ENCODE measurements at places on chromosomes 13 and 19.

DNA sequence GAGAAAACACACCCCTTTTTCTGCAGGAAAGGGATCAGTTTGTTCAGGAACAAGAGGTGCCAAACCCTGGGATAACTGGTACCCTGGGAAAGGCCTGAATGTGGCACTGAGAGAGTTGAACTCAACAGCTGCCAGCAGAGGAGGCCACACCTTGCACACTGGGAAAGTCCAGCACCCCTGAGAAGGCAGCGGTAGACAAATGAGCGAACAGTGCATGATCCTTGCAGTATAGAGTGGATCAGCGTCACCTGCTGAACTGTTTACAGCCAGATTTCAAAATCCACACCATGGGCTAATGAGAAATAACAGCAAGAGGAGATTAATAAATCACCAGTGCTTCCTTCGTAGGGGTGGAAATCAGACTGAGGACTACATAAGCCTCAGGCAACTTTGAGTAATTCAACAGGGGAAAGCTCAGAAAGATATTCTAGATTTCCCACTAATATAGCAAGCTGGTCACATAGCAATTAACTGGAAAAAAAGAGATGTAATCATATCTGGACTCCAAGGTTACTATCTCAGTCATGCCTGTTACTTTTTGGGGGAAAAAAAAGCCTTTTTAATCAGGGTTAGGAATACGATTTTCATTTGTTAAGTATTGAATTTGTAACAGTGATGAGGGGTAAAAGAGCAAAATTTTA is 52.0 kb downstream of the DCT start:
- no peak for DNase-seq

GRCh38 chr13:46995874-46996273 is 99.0 kb upstream of the HTR2A start:
- no peak for DNase-seq

DNA sequence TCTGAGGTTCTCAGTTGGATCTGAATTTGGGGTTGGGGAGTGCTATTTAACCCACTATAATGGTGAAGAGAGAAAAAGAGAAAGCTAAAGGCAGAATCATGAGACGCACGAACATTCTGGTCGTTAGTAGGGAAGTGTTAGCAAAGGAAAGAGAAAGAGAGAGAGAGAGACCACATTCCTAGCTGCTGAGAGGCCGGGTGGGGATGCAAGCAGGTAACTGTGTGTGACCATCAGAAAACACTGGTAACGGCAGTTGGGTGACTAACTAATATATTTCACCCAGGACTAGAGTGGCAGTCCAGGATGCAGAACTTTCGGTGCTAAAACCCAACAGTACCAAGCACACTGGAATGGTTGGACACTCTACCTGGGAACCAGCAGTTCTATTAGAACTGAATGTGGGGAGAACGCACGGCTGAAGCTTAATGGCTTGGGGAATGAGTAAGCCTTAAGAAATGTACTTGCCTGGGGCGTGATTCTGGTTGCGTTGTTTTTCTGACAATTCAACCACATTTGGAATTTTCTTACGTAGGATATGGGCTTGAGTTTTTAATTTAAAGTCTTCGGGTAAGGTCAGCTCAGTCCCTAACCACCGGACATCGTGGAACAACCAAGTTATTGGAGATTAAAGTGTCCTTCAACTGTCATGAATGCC is 130.2 kb downstream of the DNAJC15 start:
- no peak for DNase-seq

GRCh38 chr19:2887391-2887914 is 13.3 kb upstream of the ZNF57 start:
- no peak for DNase-seq

DNA sequence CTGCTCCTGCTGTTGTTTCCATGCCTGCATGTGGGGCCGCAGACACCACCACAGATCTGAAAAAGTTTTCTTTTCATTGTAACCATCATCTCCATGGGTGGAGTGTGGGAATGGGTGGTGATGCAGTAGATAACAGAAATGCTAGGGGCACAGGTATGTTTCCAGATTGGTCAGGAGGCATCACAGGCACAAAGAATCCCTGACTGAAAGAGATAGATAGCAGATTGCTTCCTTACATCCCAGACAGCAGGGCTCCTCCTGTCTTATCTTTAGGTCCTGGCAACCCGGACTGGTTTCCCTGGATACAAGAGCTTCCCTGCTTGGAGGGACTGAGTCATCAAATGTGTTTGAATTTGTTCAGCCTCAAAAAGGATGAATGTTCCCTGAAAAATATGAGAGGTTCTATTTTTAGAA is 1937.6 kb downstream of the PCDH9 start:
- no peak for DNase-seq

DNA sequence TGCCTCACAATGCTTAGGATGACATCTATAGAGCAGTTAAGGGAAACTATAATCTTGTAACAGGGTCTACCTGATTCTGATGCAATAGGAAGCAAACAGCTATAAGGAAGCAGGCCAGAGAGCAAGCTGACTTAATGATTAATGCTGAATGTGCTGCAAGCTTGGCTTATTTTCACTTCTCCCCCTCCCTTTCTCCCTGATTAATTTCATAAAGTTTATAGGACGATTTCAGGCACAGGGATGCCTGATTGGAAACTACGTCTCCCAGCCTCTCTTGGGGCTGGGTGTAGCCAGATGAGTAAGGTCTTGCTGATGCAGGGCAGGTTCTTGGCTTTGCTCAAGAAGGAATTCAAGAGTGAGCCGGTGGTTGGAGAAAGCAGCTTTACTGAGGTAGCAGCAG is 82.8 kb upstream of the MRI1 start:
- no peak for DNase-seq

GRCh38 chr19:11256189-11256588 is 6.1 kb downstream of the DOCK6 start:
- no peak for DNase-seq

- no peak for DNase-seq
Measured at GRCh38 chr13:76523740-76524340, 362.4 kb downstream of the KCTD12 start.

DNA sequence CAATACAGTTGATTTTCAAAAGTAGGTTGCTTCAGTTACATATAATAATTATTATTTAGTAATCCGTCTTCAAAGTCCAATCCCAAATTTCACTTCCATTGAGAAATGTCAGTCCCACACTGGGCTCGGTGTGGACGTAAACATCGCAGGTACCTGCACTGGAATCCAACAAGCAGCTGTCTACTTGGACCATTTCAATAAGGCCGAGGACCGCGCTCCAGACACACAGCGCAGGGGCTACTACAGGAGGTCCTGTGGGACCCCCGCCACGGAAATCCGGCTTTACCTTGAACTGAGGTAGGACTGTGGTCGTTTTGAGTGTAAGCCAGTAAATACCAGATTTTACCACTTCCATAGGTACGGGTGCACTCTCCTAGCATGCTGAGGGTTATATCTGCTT is 30.8 kb downstream of the IRS2 start:
- no peak for DNase-seq

- no peak for DNase-seq
Measured at GRCh38 chr19:6278740-6279619, 795 bp downstream of the MLLT1 start.

- DNase-seq: peak; percentile 72
Measured at GRCh38 chr13:80338781-80339562, 2.0 kb downstream of the SPRY2 start.

- DNase-seq: no peak
Measured at GRCh38 chr13:42140494-42140893, 92.0 kb downstream of the DGKH start.

GRCh38 chr13:87533776-87534175 is 137.4 kb upstream of the SLITRK5 start:
- no peak for DNase-seq

GRCh38 chr19:12265921-12266704 is 28.6 kb downstream of the ZNF44 start:
- DNase-seq: no peak

DNA sequence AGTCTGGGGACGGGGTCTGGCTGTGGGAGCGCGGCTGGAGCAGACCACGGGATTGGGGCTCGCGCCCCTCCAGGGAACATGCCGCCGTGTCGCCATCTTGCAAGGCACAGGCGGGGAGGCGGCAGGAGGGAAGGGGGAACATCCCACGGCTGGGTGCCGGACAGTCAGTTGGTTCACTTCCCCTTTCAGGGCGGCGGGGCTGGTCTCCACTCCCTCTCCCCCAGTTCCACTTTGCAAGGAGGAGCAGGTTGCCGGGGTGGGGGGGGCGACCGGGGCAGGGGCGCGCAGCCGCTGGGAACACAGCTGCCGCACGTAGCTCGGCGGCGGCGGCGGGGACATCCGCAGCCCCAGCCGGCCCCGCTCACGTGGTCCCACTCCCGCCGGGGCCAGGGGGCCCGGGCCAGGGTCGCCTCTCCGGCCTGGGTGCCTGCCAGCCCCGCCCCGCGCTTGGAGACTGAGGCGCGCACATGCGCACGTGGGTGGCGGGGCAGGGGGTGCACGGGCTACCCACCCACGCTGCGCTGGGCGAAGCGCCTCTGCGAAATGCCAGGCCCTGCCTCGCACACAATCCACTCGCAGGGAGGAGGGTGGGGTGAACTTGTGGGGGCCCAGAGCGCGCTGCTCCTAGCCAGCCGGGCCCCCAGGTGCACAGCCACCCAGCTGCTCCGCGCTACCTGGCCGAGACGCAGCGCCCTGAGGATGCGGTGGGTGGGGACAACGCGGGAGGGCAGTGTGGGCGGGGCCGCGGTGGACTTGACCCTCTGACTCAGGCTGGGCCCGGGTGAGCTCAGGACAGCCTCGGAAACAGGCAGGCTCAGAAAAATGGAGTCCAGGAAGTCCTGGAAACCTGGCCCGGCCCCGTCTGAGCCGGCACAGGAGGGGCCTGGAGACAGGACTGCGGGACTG is 6.4 kb downstream of the KLF16 start:
- no peak for DNase-seq

- no peak for DNase-seq
Measured at GRCh38 chr19:35349614-35350521, 2.2 kb downstream of the FFAR1 start.

DNA sequence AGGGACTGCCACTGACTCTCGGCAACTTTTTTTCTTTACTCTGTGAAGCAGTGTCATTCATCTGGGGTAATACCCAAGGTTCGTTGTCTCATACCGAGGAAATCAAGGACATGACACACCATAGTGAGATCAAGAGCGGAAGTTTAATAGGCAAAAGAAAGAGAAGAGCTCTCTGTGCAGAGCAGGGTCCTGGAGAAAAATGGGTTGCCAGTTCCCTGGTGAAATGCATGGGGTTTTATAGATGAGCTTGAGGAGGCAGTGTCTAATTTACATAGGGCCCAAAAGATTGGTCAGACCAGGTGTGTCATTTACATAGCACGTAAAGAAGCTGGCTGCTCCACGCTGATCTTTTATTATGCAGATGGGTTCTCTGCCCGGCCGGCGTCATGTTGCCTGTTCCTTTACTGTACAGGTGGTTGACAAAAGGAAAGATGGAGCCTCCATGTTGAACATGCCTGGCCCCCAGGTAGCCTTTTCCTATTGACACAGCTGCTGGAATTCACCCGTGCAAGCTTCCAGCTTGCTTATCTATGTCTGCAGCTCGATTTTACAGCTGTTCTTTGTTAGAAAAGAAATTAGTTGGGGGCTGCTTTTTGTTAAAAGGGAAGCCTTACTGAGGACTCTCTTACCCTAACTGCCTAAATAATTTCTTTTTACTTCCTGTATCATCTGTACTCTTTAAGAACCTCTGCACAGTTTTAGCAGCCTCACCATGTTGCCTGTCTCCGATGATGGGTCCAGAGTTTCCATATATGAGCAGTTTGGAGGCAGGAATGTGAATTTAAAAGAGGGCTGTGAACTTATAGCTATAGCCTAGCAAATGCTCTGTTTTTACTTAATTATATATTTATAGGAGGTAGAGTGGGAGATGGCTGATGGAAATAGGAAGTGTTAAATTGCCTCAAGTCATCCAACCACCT is 98.0 kb upstream of the DIAPH3 start:
- DNase-seq: no peak

DNA sequence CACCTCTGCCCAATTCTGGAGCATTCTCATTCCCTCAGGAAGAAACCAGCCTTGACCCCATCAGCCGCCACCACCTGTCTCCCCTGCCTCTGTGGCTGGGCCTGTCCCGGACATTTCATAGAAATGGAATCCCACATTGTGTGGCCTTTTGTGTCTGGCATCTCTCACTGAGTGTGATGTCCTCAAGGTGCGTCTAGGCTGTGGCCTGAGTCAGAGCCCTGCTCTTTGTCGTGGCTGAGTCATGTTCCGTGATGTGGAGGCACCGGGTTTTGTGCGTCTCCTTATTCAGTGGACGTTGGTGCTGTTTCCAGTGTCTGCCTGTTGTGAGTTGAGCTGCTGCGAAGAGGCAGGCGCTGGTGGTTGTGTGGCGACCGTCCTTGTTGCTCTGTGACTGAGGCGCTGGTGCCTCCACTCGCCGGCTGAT is 3.5 kb downstream of the FZR1 start:
- no peak for DNase-seq

- no peak for DNase-seq
Measured at GRCh38 chr19:22935151-22935550, 67.8 kb downstream of the ZNF728 start.

- no peak for DNase-seq
Measured at GRCh38 chr19:51983361-51983760, 3.3 kb downstream of the ZNF350 start.

DNA sequence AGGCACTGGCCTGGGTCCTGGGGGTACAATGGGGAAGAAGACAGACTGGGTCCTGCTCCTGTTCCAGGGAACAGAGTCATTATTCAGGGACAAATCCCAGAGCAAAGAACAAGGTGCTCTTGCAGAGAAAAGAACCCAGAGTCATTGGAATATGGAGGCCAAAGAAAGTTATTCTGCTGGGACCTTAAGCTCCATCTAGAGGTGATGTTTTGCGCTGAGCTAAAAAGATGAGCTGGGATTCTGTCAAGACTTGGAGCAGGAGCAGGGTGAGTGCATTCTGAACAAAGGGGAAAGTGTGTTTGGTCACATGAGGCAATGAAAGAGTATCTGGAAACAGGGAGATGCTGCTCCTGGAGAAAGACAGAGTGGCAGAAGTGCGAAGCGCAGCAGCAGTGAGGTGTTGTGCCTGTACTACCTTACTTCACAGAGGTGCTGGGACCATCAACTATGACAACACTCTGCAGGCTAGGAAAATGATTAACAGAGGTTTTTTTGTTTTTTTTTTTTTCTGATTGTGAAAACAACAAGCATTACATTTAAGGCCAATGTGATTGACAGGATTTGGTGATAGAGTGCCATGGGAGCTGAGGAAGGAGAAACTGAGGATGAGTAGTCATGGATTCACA is 95.3 kb upstream of the TNFSF11 start:
- no peak for DNase-seq

All from hypothalamus (tissue), 51 donors.